ENCODE measurements at places on chromosomes 2 and 18.

DNA sequence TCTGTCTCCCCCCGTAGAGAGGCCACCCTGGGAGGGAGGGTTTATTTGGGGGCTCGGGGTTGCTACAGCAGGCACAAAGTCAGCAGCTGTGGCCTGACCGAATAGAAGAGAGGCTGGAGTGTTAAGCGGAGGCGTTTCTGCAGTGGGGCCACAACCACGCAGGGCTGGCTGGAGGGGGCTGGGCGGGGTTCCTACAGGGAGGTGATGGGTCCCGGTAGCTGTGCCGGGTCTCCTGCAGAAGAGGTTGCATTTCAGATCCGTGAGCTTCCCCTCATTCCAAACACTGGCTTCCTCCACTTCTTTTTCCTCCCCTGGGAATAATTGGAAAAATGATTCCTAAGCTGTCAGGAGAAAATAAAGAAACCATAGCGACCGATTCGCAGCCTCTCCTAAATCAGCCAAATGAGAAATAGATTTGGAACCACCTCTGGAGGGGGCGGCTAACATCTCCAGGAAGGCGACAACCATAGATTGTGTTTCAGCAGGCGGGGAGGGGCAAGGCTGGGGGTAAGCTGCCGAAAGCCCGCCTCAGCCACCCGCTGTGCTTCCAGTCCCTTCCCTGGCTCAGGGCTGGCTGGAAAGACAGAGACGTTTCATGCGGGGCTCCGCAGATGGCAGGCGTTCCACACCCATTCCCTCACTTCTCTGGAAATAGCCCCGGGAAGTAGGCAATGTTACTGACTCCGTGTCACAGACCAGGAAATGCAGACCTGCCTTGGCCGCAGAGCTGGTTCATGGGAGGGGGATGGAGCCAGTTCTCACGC is 85.6 kb upstream of the TAF1B start:
- DNase-seq: no peak

DNA sequence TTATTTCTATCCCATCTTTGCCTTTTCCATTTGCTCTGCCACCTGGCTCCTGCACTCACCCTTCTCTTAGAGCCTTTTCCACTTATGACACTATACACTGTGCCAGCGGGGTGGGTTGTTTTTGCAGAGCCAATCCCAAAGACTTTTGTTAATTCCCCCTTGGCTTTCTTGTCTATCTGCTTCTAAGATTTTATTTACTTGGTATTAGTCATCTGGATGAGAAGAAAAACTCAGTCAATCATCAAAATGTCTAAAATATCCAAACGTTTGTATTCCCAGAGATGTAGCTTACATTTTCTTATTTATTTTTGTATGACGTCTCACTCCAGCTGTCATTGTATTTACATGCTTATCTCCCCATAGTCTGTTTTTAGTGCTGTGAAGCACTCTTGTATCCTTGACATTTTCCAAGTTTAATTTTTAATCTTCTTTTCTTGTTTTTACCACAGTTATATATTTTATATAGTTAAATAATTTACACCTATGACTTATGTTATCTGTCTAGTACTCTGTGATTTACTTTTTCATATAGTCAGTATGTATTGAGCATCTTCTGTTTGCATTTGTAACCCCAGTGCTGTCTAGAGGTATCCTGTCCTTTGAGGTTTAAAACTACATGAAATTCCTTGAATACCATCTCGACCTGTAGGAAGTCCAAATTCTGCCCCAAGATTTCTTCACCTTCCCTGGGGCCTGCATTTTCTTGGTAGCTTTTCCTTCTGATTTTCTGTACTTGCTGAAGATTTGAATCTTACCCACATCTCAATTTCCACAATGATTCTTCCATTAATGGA is 55.1 kb downstream of the COL4A3 start:
- DNase-seq: no peak

DNA sequence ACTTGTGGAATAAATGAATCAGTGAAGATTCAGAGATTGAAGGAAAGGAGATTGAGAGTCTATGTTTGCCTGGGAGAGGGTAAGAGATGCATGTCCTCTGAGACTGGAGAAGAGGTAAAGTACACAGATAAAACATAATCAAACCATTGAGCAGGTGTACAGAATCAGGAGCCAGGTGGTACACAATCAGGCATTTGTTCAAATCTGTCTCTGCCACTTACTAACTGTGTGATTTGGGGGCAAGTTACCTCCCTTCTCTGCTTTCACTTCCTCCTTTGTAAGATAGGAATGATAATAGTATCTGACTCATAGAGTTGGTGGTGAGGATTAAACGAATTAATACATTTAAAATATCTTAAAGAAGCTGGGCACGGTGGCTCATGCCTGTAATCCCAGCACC is 94.0 kb downstream of the CDK15 start:
- no peak for DNase-seq

- no peak for DNase-seq
Measured at GRCh38 chr2:176414641-176415040, 145.4 kb downstream of the MTX2 start.

GRCh38 chr2:133377599-133377998 is 190.7 kb downstream of the NCKAP5 start:
- DNase-seq: no peak

- DNase-seq: no peak
Measured at GRCh38 chr2:165475277-165476004, 5.9 kb downstream of the CSRNP3 start.

DNA sequence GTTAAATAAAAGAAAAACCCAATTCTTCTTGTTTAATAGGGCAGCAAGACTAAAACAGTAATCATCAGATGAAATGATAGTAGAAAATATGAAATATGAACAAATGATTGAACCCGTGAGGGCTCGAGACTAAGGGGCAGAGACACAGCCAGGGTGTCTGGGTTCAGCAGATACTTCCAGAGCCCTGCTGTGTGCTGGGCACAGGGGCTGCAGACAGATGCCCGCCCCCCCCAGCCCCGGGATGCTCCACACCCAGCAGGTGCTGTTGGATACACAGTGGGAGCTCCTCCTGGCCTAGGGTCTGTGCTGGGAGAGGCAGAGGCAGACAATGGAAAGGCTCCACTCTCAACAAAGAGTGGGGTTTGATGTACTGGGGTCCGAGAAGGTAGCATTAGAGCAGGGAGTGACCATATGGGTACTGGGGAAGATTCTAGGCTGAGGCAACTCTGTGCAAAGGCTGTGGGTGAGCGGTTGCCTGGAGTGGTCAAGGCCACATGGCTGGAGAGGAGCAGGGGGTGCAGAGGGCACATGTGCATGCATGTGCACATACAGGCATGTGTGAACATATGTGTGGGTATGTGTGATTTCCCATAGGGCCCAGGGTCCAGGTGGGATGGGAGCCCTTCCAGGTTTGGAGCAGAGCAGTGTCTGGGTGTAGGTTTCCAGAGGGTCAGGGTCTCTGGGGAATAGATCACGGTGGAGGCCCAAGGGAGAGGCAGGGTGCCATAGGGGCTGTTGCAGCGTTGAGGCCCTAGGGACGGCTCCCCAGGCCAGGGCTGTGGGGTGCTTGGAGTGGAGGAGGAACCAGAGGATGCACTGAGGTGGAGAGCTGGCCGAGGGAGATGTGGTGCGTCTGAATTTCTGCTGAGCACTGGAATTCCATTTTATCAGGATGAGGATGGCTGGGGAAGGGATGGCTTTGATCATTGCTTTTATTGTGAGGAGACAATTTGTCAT is 36.7 kb downstream of the LDLRAD4 start:
- DNase-seq: no peak

GRCh38 chr2:64092502-64092901 is 51.7 kb downstream of the PELI1 start:
- DNase-seq: no peak

All from stimulated activated CD8-positive, alpha-beta memory T cell treated with anti-CD3 and anti-CD28 coated beads, Interleukin-7, amount 100 ng/mL, for 4 hours (primary cell).